ENCODE measurements at places on chromosomes 11 and 22. TPM values are rescaled to one million over a fixed set of nuclear protein-coding genes. Genes with fewer than 3 reads are reported as not detected.

GRCh38 chr11:2869561-2870427 is 15.8 kb downstream of the CDKN1C start:
- no peaks in the 10 kb centered on the region for H3K4me1 ChIP-seq
- no peak for DNase-seq
- no peaks in the 10 kb centered on the region for H3K27me3 ChIP-seq
- no peak overlapping the region for H3K27ac ChIP-seq
- H3K36me3 ChIP-seq, result no peaks in the 10 kb centered on the region

GRCh38 chr11:107716884-107717532 is 5.2 kb upstream of the SLN start:
- no peaks in the 10 kb centered on the region for H3K27me3 ChIP-seq
- no peak overlapping the region for H3K4me3 ChIP-seq
- H3K4me1 ChIP-seq, result no peaks in the 10 kb centered on the region
- H3K36me3 ChIP-seq, result no peaks in the 10 kb centered on the region
- H3K27ac ChIP-seq, result no peak overlapping the region

The SPI1 gene
- total RNA-seq, result 5.0 TPM

DNA sequence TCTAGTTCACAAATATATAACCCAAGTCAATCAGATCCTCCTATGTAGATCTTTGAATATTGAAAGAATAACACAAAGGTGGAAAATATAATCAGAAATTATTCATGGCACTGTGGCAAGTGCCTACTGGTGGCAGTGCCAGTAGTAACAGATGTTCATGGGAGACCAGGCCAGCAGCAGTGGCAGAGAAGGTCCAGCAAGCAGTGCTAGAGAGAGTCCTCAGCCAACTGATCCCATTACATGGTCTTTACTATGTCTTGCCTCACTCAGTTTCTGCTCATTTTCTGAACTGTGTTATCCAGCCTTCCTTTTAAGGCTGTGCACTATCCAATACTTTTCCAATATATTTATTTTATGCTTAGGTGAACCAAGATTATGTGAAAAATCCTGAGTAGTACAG is 124.9 kb downstream of the MRTFA start:
- no peak for DNase-seq
- no peak overlapping the region for H3K4me3 ChIP-seq
- H3K27ac ChIP-seq, result no peak overlapping the region

The RPS3 gene
- 5,501 TPM for total RNA-seq

- no peaks in the 10 kb centered on the region for H3K27me3 ChIP-seq
- H3K27ac ChIP-seq, result no peak overlapping the region
- H3K36me3 ChIP-seq, result no peaks in the 10 kb centered on the region
Observed at GRCh38 chr11:123216249-123216648, 21.2 kb upstream of the CLMP start.

The PTPRJ gene
- total RNA-seq, result 53.9 TPM

The OVOL1 gene
- total RNA-seq, result not detected

The GRAP2 gene
- 108 TPM for total RNA-seq

- no peak overlapping the region for H3K4me3 ChIP-seq
- no peaks in the 10 kb centered on the region for H3K36me3 ChIP-seq
- no peak for DNase-seq
- no peak overlapping the region for H3K27ac ChIP-seq
Observed at GRCh38 chr11:129946965-129947364, 51.6 kb upstream of the NFRKB start.

DNA sequence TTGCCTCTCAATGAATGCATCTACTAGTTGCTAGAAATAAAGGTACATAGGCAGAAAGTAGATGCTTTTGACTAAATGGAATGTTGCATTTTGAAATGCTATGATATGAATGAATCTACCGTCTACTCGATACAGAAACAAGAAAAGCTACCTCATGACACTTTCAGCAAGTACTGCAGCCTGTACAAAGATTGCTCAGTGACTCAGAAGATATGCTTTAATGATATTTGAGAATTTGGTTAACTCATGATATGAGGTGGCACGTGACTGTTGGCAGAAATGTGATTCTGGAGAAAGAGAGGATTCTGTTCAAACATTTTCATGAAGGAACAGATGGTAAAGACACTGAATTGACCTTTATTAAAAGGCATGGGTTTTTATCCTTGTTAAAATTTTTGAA is 76.0 kb downstream of the HSD17B12 start:
- no peak for DNase-seq
- H3K27ac ChIP-seq, result no peak overlapping the region
- H3K4me3 ChIP-seq, result no peak overlapping the region

DNA sequence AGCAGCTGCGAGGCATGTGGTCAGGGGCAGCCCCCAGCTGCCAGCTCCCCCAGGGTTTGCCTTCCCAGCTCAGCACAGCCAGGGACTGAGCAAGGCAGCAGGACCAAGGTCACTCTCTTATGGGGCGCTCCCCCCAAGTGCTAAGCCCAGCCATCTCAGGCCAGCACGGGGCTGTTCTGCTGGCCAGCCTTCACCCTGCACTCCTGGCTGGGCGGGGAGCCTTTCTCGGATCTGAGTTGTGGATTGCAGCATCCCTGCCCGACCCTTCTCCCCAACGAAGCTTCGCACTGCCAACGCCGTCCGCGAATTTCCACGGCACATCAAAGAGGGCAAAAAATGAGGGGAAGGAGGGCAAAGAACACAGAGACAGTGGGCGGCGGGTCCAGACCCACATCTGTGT is 42.5 kb upstream of the GAL start:
- no peaks in the 10 kb centered on the region for H3K4me1 ChIP-seq
- DNase-seq, result no peak
- H3K27ac ChIP-seq, result no peak overlapping the region
- no peak overlapping the region for H3K4me3 ChIP-seq

DNA sequence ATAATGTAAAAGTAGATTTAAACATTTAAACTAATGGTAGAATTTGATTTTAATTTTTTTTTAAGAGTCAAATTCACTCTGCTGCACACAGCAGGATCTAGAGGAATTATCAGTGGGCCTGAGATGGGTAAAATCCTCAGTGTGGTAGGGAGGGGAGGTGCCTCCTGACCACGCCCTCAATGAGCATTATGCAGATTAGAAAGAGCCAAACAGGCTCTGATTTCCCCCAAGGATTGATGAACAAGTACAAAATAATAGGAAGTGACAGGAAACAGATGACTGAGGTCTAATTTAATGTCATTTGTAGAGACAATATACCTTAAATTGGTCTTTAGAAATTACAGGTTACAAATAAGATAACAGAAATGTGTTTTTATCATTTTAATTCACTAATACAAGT is 155.2 kb downstream of the DCDC1 start:
- no peaks in the 10 kb centered on the region for H3K36me3 ChIP-seq
- H3K27ac ChIP-seq, result no peak overlapping the region
- DNase-seq, result no peak
- H3K4me3 ChIP-seq, result no peak overlapping the region
- H3K4me1 ChIP-seq, result no peaks in the 10 kb centered on the region
- H3K27me3 ChIP-seq, result no peaks in the 10 kb centered on the region

The MN1 gene
- total RNA-seq, result 3.8 TPM

- H3K4me1 ChIP-seq, result no peaks in the 10 kb centered on the region
- no peaks in the 10 kb centered on the region for H3K36me3 ChIP-seq
- no peak for DNase-seq
- no peak overlapping the region for H3K27ac ChIP-seq
- no peak overlapping the region for H3K4me3 ChIP-seq
- no peaks in the 10 kb centered on the region for H3K27me3 ChIP-seq
Observed at GRCh38 chr11:128937480-128937879, 5.2 kb downstream of the TP53AIP1 start.

DNA sequence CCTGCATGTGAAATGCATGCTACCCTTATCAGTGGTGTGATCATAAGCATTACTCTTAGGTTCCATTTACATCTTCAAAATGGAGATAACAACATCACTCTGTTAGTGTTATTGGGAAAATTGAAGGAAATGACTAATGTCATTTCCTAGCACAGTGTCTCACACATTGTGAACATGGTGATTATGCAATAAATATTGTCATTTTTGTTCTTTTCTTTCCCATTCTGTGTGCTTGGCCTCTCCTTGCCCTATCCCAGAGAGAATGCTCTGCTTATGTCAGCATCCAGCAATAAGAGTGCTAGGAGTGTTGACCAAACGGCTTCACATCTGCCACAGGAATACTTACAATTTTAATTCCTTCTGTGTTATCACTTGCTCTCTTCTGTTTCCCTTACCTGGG is 1024.1 kb upstream of the CCDC90B start:
- no peaks in the 10 kb centered on the region for H3K36me3 ChIP-seq
- DNase-seq, result no peak
- no peaks in the 10 kb centered on the region for H3K4me1 ChIP-seq
- H3K27ac ChIP-seq, result no peak overlapping the region

GRCh38 chr11:103109818-103110388 is 677 bp downstream of the DYNC2H1 start:
- H3K4me3 ChIP-seq, result peak overlapping the region; percentile 93
- H3K4me1 ChIP-seq, result peaks cover 4% of the 10 kb centered on the region
- no peaks in the 10 kb centered on the region for H3K36me3 ChIP-seq
- peak overlapping the region; percentile 60 for H3K27ac ChIP-seq
- no peaks in the 10 kb centered on the region for H3K27me3 ChIP-seq

The BTBD18 gene
- total RNA-seq, result not detected

DNA sequence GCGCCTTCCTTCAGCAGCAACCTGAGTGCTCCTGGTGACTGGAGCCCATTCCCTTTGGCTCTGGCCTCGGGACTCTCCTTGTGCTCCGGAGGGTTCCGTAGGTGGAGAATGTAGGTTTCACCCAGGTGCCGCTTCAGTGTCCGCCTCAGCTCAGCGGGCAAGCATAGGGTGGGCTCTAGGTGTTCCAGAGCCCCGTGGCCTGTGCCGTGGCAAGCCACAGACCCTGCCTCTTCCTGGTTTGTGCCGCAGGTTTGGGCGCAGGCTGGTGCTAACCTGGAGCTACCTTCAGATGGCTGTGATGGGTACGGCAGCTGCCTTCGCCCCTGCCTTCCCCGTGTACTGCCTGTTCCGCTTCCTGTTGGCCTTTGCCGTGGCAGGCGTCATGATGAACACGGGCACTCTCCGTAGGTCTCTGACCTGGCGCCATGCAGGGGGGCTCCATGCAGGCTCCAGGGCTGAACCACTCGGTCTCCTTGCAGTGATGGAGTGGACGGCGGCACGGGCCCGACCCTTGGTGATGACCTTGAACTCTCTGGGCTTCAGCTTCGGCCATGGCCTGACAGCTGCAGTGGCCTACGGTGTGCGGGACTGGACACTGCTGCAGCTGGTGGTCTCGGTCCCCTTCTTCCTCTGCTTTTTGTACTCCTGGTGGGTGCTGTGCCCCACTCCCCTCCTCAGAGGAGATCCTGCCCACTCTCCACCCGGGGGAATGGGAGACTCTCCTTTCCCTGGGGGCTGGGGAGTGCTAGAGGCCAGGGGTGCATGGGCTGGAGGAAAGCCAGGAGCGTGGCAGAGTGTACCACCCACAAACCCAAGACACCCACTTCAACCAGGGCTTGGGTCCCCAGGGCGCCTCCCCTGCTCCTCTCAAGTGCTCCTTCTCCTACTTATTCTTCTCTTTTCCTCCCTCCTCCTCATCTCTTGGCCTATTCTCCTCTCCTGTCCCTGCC is 2.4 kb downstream of the SLC22A12 start:
- H3K27ac ChIP-seq, result no peak overlapping the region
- no peaks in the 10 kb centered on the region for H3K27me3 ChIP-seq
- no peaks in the 10 kb centered on the region for H3K4me1 ChIP-seq

The KREMEN1 gene
- total RNA-seq, result not detected

DNA sequence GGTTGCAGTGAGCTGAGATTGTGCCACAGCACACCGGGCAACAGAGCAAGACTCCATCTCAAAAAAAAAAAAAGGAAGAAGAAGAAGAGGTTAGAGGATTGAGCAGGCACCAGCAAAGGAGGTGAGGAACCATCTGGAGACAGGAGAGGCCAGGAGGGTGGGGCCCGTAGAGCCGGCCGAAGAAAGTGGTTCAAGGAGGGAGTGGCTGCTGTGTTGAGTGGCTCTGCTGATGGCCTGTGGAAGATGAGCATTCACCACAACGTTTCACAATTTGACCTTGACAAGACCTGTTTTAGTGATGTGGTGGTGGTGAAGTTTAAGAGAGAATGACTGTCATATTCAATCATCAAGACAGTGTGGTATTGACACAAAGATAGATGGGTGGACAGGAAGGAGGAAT is 6.8 kb upstream of the CTSD start:
- H3K27me3 ChIP-seq, result no peaks in the 10 kb centered on the region
- H3K4me3 ChIP-seq, result no peak overlapping the region
- H3K4me1 ChIP-seq, result peaks cover 10% of the 10 kb centered on the region
- no peak for DNase-seq
- H3K36me3 ChIP-seq, result no peaks in the 10 kb centered on the region
- H3K27ac ChIP-seq, result no peak overlapping the region

DNA sequence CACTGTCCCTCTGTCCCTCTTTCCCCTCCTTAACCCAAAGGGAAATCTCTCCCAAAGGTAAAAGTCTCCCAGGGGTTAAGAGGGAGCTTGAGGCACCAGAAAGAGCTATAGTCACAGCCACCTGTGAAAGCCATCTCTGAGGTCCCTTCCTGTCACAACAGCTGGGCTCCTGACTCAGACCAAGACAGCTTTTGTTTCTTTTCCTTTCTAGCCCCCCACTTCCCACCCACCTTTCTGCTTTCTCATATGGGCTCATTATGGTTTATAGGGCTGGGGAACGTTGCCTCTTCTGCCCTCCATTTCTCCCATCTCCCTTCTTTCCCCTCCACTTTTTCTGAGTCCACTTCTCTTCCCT is 19.1 kb downstream of the MIF start:
- peaks cover 7% of the 10 kb centered on the region for H3K4me1 ChIP-seq
- no peak for DNase-seq
- peak overlapping the region; percentile 78 for H3K27ac ChIP-seq
- H3K4me3 ChIP-seq, result peak overlapping the region; percentile 83
- H3K36me3 ChIP-seq, result no peaks in the 10 kb centered on the region

DNA sequence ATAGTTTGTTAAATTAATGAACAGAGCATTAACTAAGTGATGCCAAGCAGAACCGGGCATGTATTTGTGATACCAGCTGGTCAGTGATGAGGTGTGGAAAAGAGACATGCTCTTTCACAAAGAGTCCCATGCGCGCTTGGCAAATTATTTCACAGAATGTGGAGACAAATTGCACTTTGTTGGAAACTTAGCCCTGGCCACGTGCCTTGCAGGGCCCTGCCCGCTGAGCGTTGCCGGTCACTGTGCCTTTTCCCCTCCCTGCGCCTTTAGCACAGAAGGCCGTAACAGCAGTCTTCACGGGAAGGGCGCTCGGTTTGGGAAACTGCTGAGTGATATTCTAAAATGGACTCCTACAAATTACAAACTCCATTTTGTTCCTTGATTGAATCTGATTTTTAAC is 235.9 kb downstream of the TBC1D22A start:
- H3K27ac ChIP-seq, result no peak overlapping the region
- no peak for DNase-seq
- H3K4me1 ChIP-seq, result no peaks in the 10 kb centered on the region
- H3K4me3 ChIP-seq, result no peak overlapping the region

The NAALAD2 gene
- not detected for total RNA-seq

GRCh38 chr11:11884351-11884750 is 42.6 kb downstream of the USP47 start:
- no peak overlapping the region for H3K4me3 ChIP-seq
- no peak overlapping the region for H3K27ac ChIP-seq
- no peak for DNase-seq
- H3K36me3 ChIP-seq, result peaks cover 25% of the 10 kb centered on the region

Data from naive thymus-derived CD4-positive, alpha-beta T cell (primary cell).